ENCODE measurements at places on chromosomes 3 and 15.

DNA sequence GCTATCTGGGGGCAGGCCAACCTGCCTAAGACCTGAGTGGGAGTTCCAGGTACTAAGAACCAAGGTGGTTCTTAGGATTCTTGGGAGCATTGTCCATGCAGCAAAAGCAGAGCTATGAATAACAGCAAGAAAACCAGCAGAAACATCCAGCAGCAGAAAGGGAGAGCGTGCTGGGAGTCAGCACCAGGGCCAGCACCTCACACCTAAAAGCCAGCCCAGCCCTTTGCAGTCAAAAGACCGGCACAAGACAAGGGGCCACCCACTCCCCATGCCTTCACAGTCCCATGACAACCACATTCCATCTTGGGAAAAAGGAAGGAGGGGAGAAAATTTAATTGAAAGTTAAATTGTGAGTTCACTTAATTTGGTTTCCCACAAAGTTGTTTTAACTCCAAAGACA, 364.9 kb downstream of the AGBL1 start:
- DNase-seq, result no peak

DNA sequence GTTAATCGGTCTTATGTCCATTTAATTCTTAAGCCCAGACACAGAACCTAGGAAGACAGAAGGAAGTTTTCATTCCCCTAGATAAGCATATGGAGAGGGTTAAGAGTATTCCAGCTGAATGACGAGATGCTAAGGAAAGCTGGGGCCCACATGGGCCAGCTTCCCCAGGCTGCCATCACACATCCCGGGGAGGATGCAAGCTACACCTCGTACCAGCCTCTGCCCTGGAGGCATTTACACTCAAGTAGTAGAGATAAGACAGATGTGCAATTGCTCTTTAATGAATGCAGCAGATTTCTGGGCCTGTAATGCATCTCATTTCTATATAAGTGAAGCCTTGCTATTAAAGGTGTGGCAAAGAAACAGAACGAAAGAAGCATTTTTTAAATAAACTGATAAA, 144.5 kb downstream of the MEX3B start:
- DNase-seq, result no peak

GRCh38 chr15:90249203-90249863, at the start of gene TTLL13:
Gene TTLL13, plus strand, starts transcription at chr15:90249556. Its CDS starts 1,075 bp downstream, at chr15:90250631.
- peak; percentile 99 for DNase-seq

- peak; percentile 88 for DNase-seq
These were observed 30.6 kb downstream of the SLC28A1 start for GRCh38 chr15:84914909-84915605.

DNA sequence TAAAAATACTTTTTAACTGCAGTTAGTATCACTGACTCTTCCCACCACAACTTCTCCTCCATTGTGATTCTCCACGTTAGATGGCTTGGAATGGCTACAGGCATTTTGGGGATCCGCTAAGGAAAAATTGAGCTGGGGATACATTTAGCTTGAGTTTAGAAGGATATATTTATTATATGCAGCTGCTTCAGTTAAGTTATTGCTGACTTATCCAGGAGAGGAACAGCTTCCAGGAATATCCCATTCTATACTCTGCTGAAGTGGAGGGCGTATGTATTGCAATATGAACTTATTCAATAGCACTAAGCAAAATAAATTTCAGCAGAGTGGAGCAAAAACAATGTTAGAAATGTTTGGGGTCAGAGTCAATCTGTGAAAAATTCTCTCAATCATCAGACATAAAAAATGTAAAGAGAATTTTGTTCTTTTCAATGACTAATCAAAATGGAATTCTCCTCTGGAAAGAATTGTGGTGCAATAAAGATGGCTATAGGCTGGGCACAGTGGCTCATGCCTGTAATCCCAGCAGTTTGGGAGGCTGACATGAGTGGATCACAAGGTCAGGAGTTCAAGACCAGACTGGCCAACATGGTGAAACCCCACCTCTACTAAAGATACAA, 84.7 kb downstream of the NCEH1 start:
- DNase-seq, result no peak

DNA sequence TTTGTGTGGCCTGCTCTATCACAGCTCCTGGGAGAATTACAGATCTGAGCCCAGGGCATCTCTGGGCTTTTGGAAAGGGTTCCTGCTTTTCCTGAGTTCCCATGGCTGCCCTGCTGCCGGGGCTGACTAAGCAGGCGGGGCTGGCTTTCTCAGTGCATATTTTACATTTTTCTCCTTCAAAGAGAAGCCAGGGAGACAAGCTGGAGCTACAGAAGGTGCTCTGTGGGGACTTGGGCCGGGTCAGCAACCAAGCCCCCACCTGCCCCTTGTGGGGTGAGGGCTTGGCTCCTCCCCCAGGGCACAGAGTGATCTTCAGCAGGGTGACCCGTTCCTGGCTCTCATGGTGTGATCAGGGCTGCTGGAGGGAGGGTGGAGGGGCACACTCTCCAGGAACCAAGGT, 17.4 kb downstream of the ABTB1 start:
- DNase-seq, result no peak

GRCh38 chr15:58487724-58488120, 55.9 kb downstream of the LIPC start:
- no peak for DNase-seq

Measured in kidney (tissue), 22 donors.